Stimulated activated CD8-positive, alpha-beta memory T cell treated with anti-CD3 and anti-CD28 coated beads, Interleukin-4, amount 100 ng/mL, for 4 hours (primary cell): ENCODE measurements at places on chromosomes 5 and 9.

DNA sequence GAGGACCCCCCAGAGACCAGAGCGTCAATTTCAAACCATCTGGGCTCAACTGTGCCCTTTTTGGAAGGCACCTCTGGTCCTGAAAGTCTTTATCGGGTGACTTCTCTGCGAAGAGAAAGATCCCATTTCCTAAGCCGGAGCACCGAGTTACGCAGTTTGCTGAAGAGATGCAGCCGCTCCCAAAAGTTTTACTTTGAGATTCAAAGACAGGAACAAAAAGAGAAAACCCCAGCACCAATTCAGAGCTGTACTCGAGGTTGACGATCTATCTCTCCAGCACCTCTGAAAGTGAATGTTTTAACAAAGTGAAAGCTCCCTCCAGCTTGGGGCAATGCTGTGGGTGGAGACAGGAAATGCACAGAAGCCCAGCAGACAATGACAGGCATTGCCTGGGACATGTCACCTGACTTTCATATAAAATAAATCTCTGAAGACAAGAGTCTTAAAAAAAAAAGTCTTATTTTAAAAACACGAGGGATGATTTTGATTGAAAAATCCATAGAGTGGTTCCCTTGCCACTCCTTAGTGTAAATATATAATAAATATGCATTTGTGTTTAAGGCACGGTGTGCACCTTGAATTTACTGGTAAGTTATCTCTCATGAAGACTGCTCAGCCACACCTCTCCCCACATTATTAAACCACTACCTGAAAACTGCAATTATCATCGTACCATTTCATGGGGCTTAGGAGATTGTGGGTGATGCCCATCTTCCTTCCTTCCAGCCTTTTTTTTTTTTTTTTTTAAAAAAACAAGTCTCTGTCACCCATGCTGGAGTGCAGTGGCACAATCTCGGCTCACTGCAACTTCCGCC is 79.9 kb downstream of the FNBP1 start:
- DNase-seq, result peak; percentile 50

DNA sequence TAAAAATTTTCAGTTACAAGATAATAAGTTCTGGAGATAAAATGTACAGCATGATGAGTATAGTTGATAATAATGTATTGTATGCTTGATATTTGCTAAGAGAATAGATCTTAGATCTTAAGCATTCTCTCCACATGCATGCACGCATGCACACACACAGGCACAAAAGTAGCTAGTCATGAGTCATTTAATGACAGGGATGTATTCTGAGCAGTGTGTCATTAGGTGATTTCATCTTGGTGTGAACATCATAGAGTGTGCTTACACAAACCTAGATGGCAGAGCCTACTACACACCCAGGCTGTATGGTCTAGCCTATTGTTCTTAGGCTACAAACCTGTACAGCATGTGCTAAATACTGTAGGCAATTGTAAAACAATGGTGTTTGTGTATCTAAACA is 124.2 kb downstream of the PTTG1 start:
- no peak for DNase-seq

GRCh38 chr5:43363445-43364152 is 48.6 kb downstream of the CCL28 start:
- no peak for DNase-seq

DNA sequence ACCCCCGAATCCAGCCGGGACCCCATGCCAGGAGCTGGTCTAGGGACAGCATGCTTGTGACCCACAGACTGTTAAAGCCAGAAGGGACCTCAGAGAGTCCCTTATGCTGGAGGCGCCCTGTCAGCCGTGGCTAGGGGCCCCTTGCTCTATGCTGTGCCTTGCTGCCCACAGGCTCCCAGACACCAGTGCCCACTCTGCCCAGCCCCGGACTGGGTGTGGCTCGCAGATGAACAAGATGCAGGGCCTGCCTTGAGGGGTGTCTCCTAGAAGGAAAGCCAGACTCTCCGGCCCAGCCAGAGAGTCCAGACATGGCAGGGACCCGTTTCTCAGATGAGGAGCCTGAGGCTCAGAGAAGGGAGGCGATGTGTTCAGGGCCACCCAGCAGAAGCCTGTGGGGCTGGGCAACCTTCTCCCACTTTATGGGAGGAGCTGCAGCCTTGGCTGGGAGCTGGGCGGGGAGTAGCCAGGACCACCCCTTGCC is 85.7 kb downstream of the LMX1B start:
- no peak for DNase-seq

DNA sequence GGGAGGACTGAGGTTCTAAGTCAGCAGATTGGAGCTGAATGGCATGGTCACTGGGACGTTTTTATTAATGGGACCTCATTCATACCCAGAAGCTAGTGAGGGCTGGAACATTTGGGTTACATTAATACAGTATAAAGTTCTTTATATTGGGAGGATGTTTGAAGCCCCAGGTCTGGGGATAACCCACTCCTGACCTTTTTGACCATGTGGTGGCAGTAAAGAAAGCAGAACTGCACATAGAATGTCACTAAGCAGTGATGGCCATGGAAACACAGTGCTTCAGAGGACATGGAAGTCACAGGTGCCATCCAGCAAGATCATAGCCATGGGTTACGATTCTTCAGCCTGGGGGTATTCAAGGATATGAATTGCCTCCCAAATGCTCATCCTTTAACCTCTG is 176.0 kb downstream of the ATP10B start:
- no peak for DNase-seq

DNA sequence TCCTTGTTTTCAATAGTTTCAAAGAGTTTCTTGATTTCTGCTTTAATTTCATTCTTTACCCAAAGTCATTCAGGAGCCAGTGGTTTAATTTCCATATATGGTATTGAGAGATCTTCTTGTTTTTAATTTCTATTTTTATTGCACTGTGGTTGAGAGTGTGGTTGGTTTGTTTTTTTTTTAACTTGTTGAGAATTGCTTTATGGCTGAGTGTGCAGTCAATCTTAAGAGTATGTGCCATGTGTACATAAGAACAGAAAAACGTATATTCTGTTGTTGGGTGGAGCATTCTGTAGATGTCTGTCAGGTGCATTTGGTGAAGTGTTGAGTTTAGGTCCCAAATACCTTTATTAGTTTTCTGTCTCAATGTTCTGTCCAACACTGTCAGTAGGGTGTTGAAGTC is 26.7 kb upstream of the IPPK start:
- DNase-seq, result no peak
